ENCODE measurements at places on chromosomes 13 and 19.

- DNase-seq = no peak
Observed at GRCh38 chr13:28637714-28638355, 21.1 kb upstream of the POMP start.

DNA sequence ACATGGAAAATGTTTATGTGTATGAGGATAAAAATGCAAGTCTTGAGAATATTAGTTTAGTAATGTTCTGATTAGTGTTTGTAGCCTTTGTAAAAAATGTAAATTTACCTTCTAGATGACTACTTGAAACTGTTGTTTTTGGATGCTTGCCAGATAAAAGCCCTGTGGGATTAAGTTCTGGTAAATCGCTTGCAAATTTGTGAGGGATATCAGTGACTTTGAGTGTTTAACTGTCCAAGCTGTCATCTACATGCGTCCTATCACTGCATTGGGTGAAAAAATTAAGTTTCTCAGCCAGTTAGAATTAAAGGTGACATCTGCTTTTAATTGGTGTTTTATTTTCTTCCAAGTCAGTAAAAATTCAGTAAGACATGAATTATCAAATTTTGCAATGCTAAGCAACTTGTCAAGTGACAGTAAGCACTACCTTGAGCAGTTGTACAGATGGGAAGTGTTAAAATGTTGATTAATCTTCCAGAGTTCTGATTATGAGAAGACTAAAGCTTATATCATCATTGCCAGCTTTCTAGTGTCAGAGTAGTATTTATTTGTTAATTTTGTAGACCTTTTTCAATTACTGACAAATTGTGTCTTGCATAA lies 88.0 kb downstream of the PCCA start:
- DNase-seq = peak; percentile 48

DNA sequence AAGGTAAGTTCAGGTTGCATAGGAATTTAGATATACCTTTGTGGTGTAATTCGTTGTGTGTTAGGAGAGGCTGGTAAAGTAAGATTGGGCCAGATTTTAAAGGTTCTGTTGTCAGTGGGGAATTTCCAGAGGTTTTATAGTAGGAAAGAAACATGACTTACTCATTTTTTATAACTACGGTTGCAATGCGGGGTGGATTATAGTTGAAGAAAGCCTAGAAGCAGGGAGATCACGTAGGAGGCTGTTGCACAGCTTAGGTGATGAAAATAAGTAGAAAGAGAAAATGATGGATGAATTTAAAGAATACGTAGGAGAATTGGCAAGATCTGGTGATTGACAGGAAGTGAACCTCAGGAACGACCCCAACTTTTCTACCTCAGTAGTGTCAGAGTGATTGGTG lies 61.1 kb downstream of the PIBF1 start:
- no peak for DNase-seq

DNA sequence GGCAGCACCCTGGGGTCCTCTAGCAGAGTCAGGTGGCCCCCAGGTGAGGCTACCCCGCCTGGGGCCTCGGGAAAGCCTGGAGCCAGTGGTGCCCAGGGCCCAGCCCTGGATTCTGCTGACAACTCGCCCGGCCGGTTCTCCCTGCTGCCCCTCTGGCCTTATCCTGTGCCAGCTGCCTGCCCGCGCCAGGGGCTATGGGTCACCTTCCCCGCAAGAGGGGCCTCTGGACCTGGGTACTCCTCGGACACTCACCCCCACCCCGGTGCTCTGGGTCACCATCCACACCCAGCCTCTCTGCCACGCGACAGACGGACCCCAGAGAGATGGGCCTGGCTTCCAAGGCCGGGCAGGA lies 24.0 kb downstream of the ZBTB7A start:
- no peak for DNase-seq

GRCh38 chr13:99053636-99054233 lies 75.9 kb upstream of the DOCK9 start:
- no peak for DNase-seq

GRCh38 chr13:102309110-102309509 lies 92.7 kb downstream of the FGF14 start:
- DNase-seq = no peak

GRCh38 chr19:28486926-28487325 lies 726.0 kb downstream of the UQCRFS1 start:
- no peak for DNase-seq

DNA sequence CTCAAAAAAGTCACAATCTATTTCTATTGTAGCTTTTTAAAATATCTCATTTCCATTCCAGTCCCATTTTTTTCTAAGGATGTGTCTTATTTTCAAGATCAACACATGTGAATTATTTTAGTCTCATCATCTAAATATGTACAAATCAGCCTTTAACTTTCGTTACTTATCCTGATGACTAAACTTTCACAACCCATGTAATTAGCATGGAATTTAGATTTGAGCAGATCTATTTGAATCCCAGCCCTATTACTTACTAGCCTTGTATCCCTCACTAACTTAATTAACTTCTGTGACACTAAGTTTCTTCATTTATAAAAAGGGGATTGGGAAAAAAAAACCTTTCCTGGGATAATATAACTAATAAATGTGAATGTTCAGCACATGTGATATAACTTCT lies 81.1 kb downstream of the UFM1 start:
- peak; percentile 70 for DNase-seq

DNA sequence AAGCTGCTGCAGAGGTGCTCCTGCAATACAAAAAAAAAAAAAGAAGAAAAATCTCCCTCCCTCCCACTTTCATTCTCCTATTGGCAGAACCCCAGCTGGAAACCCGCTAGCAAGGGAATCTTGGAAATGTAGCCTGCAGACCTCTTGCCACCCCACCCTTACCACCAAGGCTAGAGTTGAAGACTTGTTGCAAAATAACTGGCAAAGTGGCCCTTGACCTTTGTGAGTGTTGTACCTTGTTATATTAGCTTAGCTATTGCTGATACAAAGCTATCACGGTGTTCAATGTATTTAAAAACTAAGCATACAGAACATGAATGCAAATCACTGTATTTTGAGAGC lies 57.5 kb upstream of the KCTD4 start:
- no peak for DNase-seq

GRCh38 chr19:862581-863314 lies 3.3 kb downstream of the CFD start:
- DNase-seq = peak; percentile 44

DNA sequence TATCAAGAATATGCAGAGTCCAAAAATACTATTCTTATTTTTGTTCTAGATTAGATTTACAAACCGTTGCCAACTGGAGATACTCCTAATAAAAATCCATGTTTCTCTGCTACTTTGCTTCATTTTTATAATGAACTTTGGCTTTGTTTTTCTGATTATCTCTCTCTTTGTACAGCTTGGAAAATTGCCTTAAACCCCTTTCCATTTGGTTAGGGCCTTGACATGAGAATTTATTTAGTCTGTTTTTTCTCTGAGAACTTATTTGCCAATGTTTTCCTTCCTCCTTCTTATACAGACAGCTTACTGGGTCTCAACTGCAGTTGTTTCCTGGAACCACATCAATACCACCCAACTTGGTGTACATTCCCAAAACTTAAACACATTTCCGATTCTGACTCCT lies 555.4 kb downstream of the SLITRK6 start:
- DNase-seq = no peak

DNA sequence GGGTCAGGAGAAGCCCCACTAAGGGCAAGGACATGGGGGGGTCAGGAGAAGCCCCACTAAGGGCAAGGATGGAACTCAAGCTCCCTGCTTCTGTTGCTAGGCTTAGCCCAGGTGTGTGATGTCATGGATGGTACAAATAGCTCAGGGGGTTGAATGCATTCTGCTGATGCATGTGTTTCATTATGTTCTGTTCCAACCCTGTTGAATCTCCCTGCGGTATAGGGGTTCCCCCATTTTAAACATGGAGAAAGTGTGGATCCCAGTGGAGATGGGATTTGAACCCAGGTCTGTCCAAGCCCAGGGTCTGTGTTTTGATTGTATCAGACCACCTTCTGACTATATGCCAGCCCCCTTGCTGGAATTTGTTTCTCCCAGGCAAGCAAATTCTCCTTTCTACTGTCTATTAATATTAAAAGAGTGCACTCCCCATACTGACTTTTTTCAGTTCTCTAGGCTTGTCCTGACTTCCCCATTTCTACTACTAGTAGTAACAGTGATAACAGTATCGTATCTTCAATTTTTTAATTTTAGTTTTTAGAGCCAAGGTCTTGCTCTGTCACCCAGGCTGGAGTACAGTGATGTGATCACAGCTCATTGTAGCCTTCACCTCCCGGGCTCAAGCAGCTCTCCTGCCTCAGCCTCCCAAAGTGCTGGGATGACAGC lies 6.7 kb downstream of the ZNF865 start:
- DNase-seq = no peak

DNA sequence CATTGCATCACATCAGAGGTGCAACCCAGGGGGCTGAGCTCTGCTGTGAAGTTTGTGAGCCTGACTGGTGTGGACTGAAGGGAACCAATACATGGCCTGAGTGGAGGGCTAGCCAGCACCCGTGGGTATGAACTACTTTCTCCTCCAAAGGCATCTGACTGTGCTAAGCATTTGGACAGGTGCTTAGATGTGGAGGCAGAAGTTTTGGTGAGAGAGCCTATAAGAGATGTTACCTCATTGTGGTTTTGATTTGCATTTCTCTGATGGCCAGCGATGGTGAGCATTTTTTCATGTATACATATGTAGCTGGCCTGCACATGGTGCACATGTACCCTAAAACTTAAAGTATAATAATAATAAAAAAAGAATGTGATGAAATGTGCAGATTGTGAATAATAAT lies 46.9 kb downstream of the TEX29 start:
- no peak for DNase-seq

- DNase-seq = peak; percentile 41
Observed at GRCh38 chr19:10228920-10229319, 2.2 kb downstream of the S1PR2 start.

- no peak for DNase-seq
Observed at GRCh38 chr19:10258080-10258710, 6.2 kb downstream of the MRPL4 start.

DNA sequence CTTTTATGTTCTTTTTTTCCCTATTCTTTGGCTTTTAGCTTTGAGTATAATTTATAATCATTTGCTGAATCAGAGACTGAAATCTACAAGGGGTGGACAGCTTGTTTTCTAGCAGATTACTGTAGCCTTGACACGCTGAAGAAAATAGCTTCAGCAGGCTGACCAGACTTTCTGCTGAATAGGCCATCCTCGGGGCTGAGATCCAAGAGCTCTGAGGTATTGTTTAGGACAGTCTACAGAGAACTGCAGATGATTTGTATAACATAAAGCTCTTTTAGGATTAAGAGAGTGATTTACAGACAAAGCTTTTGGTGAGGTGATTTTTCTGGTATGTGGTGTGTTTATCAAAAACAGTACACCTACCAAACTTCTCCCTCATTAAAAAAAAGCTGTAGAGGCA lies 16.8 kb downstream of the POLR1D start:
- DNase-seq = peak; percentile 78

All from fibroblast of skin of abdomen (primary cell).